ENCODE measurements at places on chromosomes 7 and 10.

DNA sequence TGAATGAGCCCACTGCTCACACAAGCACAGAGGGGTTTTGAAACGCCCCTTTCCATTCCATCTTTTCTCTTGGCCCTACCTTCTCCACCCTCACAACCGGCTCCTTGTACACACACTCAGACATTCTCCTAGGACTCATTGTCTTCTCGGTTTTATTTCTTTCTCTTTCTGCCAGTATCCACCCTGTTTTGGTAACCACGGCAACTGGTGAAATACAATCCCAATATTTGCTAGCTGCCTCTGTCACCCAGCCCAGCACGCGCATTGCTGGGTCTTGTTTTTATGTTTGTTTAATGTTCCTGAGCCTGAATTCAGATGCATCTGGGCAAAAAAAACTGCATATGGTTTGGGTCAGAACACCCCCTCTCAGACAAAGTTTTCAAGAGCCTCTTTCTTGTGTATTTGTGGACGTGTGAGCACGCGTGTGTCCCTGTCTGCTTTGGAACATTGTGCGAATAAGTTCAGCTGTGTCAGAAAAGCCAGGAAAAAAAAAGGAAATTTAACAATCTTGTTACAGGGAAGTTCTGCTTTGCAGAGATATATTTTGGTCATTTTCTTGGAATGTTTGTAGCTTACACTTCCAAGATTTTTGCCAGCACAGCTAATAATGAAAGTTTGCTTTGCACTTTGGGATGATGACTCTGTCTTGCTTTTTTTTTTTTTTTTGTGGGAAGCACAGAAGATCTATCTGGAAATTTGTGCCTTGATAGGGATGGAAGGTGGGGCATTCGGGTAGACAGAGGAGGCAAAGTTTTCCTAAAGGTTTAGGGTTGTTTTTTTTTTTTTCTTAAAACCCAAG is 225.9 kb downstream of the TRIL start:
- H3K27ac ChIP-seq: no peak overlapping the region
- DNase-seq: no peak
- H3K27me3 ChIP-seq: no peaks in the 10 kb centered on the region
- no peaks in the 10 kb centered on the region for H3K4me1 ChIP-seq
- H3K4me3 ChIP-seq: no peak overlapping the region

GRCh38 chr10:4691776-4692175 is 134.2 kb upstream of the AKR1E2 start:
- H3K4me1 ChIP-seq: no peaks in the 10 kb centered on the region
- H3K4me3 ChIP-seq: no peak overlapping the region
- no peak for DNase-seq
- H3K36me3 ChIP-seq: no peaks in the 10 kb centered on the region

GRCh38 chr10:31413325-31413724 is 94.3 kb downstream of the ZEB1 start:
- no peaks in the 10 kb centered on the region for H3K36me3 ChIP-seq
- H3K4me3 ChIP-seq: no peak overlapping the region
- no peak overlapping the region for H3K27ac ChIP-seq
- no peaks in the 10 kb centered on the region for H3K4me1 ChIP-seq
- no peak for DNase-seq

- no peak overlapping the region for H3K4me3 ChIP-seq
- no peaks in the 10 kb centered on the region for H3K27me3 ChIP-seq
- no peaks in the 10 kb centered on the region for H3K36me3 ChIP-seq
- H3K27ac ChIP-seq: no peak overlapping the region
Observed at GRCh38 chr7:64886956-64887545, 16.0 kb upstream of the ZNF273 start.

GRCh38 chr7:116368965-116369364 is 130.6 kb upstream of the CAV2 start:
- H3K27ac ChIP-seq: no peak overlapping the region
- H3K4me1 ChIP-seq: no peaks in the 10 kb centered on the region
- H3K36me3 ChIP-seq: no peaks in the 10 kb centered on the region
- H3K27me3 ChIP-seq: no peaks in the 10 kb centered on the region

GRCh38 chr10:29131952-29132547 is 156.8 kb upstream of the LYZL1 start:
- H3K4me1 ChIP-seq: no peaks in the 10 kb centered on the region
- no peak overlapping the region for H3K4me3 ChIP-seq
- H3K36me3 ChIP-seq: no peaks in the 10 kb centered on the region
- no peak overlapping the region for H3K27ac ChIP-seq
- DNase-seq: no peak
- no peaks in the 10 kb centered on the region for H3K27me3 ChIP-seq

DNA sequence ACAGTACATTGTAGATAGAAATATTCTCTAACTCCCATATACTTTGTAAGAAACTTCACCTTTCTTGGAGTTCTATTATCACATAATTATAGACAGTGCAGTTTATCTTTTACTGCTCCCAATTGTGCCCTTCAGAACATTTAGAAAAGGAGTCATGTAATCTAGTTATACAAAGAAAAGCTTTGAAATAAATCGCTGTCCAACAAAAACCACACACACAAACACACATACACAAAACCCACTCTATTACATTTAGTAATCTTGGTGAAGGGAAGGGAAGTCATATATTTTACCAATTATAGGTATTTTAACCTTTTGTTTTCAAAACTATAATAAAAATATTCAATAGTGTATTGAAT is 26.9 kb downstream of the ARL4A start:
- H3K4me3 ChIP-seq: no peak overlapping the region
- H3K36me3 ChIP-seq: no peaks in the 10 kb centered on the region
- no peak for DNase-seq

GRCh38 chr7:24978843-24979469 is 1.0 kb downstream of the OSBPL3 start:
- H3K4me3 ChIP-seq: peak overlapping the region; percentile 95
- DNase-seq: no peak
- H3K27me3 ChIP-seq: no peaks in the 10 kb centered on the region
- peak overlapping the region; percentile 94 for H3K27ac ChIP-seq
- no peaks in the 10 kb centered on the region for H3K4me1 ChIP-seq
- H3K36me3 ChIP-seq: no peaks in the 10 kb centered on the region

- no peaks in the 10 kb centered on the region for H3K27me3 ChIP-seq
- H3K4me3 ChIP-seq: no peak overlapping the region
- H3K36me3 ChIP-seq: peaks cover 59% of the 10 kb centered on the region
- no peaks in the 10 kb centered on the region for H3K4me1 ChIP-seq
- DNase-seq: peak; percentile 37
Observed at GRCh38 chr10:125004571-125005311, 62.8 kb downstream of the ZRANB1 start.

GRCh38 chr10:80532571-80532970 is 5.1 kb upstream of the SH2D4B start:
- H3K27ac ChIP-seq: no peak overlapping the region
- no peak overlapping the region for H3K4me3 ChIP-seq
- DNase-seq: peak; percentile 37
- H3K36me3 ChIP-seq: no peaks in the 10 kb centered on the region

GRCh38 chr10:70540789-70541360 is 61.7 kb downstream of the PRF1 start:
- H3K27me3 ChIP-seq: no peaks in the 10 kb centered on the region
- DNase-seq: no peak
- no peaks in the 10 kb centered on the region for H3K36me3 ChIP-seq
- no peak overlapping the region for H3K4me3 ChIP-seq

GRCh38 chr10:22436893-22437619 is 91.8 kb downstream of the SPAG6 start:
- H3K27me3 ChIP-seq: no peaks in the 10 kb centered on the region
- peak; percentile 97 for DNase-seq
- peak overlapping the region; percentile 94 for H3K27ac ChIP-seq
- no peaks in the 10 kb centered on the region for H3K36me3 ChIP-seq
- H3K4me3 ChIP-seq: peak overlapping the region; percentile 67
- no peaks in the 10 kb centered on the region for H3K4me1 ChIP-seq

DNA sequence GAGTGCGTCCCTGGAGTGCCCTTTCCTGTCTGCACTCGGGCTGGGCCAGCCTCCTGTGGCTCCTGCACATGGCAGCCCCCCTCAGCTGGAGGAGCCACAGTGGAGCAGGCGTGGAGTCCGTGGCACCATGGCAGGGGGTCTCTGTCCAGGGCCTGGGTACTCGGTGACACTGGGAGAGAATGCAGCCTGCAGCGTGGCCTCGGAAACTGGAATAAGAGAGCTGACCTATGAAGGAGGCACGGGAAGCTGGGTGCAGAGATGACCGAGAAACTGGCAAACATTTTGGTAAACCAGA is 25.8 kb upstream of the WDFY4 start:
- no peaks in the 10 kb centered on the region for H3K36me3 ChIP-seq
- no peak for DNase-seq
- H3K4me1 ChIP-seq: no peaks in the 10 kb centered on the region
- H3K4me3 ChIP-seq: no peak overlapping the region
- H3K27me3 ChIP-seq: no peaks in the 10 kb centered on the region

DNA sequence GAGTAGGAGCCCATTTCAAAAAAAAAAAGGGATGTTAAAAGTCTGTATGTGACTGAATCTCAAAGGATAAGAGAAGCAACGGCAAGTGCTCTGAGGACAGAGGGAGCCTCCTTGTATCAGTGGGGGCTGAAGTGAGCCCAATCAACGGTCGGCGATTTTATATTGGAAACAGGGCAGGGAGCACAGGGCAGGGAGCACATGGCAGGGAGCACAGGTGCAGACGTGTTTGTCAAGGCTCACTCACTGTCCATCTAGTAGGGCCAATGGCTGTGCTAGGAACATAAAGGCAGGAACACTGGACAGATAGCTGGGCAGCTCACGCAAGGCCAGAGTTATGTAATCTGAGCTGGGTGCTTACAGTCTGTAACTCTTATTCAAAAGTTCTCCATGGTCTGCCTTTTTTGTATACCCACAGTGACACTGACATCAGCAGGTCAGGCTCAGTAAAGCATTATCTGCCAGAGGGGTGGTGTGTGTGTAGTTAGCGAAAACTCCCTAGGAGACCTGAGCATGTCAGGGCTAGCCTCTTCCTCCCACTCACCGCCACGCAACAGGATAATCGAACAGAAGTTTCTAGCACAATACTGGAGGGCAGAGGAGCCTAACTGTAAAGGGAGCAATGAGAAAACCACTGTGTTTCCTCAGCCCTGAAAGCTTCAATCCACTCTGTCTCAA is 15.4 kb downstream of the AKR1B1 start:
- H3K4me3 ChIP-seq: no peak overlapping the region
- H3K27ac ChIP-seq: no peak overlapping the region
- peaks cover 79% of the 10 kb centered on the region for H3K36me3 ChIP-seq
- DNase-seq: no peak
- H3K4me1 ChIP-seq: no peaks in the 10 kb centered on the region
- no peaks in the 10 kb centered on the region for H3K27me3 ChIP-seq

DNA sequence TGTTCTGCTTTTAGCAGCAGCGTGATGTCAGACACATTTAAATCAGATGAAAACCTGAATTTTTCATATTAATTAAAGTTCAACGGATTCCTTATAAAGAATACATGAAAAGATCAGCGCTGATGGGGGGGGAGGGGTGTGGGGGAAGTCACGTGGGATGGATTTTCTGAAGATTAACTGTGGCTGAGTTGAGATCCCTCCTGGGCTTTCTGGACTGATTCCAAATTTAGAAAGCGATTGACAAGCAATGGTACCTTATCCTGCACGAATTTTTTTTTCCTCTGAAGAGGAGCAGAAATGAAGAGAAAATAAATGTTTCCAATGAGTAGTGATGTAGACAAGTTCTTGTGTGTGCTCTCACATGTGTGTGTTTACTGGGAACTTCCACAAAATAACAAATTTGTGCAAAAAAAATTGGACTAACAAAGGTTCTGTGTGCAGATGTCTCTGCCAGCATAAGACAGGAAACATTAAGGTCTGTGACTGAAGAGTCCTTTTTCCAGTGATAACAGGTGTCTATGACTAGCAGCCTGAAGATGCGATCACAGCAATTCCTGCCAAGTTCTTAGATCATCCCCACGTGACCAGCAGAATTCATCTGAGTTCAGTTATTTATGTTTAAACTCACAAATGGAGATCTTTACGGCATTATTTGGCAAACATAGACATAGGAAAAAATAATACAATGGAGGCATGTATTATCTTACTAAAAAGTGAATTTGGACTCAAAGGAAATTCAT is 585.2 kb upstream of the CELF2 start:
- H3K4me1 ChIP-seq: no peaks in the 10 kb centered on the region
- H3K4me3 ChIP-seq: no peak overlapping the region
- H3K36me3 ChIP-seq: no peaks in the 10 kb centered on the region
- H3K27me3 ChIP-seq: no peaks in the 10 kb centered on the region

- no peaks in the 10 kb centered on the region for H3K27me3 ChIP-seq
- no peaks in the 10 kb centered on the region for H3K36me3 ChIP-seq
- no peaks in the 10 kb centered on the region for H3K4me1 ChIP-seq
Observed at GRCh38 chr7:125257617-125258016, 328.0 kb upstream of the POT1 start.

DNA sequence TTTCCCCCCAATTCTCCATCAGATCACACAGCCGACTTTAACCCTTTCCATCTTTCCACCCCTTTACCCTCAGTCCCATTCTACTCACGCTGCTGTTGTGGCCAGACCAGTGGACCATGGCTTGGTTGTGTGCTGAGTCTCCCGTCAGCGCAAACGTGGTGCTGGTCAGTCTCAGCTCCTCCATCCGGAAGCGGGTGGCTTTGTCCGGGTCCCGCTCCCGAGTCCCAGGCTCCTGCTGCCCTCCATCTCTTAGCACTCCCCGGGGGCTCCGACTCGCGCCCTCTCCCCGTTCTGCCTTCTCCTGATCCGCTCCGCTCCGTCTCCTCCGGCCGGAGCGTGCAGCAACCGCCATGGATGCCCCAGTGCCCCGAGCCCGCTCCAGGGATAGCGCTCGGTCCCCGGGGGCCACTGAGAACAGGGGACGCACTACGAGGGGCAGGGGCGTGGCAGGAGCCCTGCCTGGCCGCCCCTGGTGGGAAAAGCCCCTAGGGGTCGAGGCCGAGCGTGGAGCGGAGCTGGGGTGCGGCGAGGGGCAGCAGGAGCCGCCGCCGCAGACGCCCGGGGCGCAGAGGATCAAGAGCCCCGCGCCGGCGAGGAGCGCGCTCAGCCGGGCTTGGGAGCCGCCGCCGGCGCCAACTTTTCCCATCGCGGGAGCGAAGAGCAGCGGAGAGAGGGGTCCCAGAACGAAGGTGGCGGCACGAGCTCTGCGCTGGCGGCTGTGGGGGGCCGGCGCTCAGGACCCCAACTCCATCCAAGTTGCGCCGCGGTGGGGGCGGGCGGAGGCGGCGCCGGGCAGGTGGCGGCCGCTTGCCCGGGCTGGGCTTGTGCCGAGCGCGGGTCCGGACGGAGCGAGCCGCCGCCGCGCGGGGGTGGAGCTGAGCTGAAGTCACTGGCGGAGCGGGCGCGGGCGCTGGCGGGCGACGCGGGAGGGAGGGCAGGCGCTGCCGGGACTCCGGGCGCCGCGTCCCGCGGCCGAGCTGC is at the start of gene SORCS1:
TSS of gene SORCS1 (minus strand) at position 826 of the 981 bp plus-strand sequence.
- H3K36me3 ChIP-seq: no peaks in the 10 kb centered on the region
- H3K4me3 ChIP-seq: peak within 1 kb of the TSS; percentile 27
- no peaks in the 10 kb centered on the region for H3K27me3 ChIP-seq
- H3K27ac ChIP-seq: peak within 1 kb of the TSS; percentile 25
- no peaks in the 10 kb centered on the region for H3K4me1 ChIP-seq

DNA sequence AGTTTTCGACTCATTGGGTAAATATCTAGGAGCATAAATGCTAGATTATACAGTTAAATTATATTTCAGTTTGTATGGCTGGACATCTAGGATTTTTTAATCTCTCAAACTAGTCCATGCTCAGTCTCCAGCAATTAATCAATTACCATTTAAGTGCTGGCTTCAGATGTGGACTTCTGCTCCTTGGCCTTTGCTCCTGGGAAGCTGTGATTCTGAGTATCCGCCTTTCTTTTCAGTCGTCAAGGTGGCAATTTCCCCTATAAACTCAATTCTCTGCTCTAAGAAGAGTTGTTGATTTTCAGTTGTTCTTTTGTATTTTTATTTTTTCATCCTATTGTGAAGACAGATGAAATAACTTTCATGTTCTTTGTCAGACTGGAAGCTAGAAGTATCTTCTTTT is 23.7 kb downstream of the TFPI2 start:
- no peak overlapping the region for H3K4me3 ChIP-seq
- H3K36me3 ChIP-seq: no peaks in the 10 kb centered on the region
- no peak overlapping the region for H3K27ac ChIP-seq
- H3K27me3 ChIP-seq: no peaks in the 10 kb centered on the region
- no peak for DNase-seq

Data from Peyer's patch (tissue), 4 donors.